ENCODE measurements at places on chromosomes 1 and 21.

DNA sequence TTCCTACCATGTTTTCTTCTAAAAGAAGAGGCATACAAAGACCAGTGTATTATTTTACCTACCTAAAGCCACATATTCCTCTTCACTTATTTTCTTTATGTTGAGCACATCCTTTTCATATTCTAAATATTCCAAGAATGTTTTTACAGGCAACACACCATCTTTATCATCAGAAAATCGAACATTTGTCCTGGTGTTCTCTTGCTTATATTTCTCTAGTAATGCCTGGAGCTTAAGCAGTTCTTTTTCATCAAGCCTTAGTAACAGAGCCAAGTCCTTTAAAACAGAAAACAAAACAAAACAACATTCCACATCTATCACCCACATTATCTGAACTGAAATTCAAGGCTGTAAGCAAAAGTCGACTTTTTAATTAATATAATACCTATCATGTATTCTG is 88.7 kb downstream of the IARS2 start:
- DNase-seq, result no peak

DNA sequence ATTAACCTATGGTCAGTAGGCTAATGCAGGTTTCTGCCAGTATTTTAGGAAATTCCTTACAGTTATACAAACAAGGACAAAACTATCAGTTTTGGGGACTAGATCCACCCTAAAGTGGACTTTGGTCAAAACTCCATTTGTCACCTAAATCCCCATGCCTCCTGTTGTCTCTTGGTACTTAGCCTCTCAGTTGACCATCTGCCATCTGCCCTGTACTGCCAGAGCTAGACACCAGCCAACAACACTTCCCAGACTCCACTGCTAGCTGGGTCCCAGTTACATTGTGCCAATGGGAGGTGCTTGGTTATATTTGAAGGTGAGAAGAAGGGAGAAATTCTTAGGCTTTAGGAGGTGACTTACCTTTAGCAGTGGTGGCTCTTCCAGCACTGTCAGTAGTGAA is 17.0 kb upstream of the BSDC1 start:
- no peak for DNase-seq

DNA sequence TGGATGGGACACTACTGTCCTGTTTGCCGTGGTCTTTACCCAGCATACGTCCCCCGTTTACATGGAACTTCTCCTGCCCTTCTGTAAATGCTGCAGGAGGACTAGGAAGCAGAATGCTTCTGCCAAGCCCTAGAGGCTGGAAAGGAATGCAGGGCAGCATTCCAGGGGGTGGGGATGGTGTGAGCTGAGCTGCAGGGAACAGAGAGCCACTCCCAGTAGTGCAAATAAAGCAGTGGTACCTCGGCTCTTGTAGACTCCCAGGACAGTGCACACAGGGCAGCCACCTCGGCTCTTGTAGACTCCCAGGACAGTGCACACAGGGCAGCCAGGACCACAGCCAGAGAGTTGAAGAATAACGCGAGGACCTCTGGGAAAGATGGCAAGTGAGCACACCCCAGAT is 35.4 kb downstream of the PTPRU start:
- DNase-seq, result no peak

DNA sequence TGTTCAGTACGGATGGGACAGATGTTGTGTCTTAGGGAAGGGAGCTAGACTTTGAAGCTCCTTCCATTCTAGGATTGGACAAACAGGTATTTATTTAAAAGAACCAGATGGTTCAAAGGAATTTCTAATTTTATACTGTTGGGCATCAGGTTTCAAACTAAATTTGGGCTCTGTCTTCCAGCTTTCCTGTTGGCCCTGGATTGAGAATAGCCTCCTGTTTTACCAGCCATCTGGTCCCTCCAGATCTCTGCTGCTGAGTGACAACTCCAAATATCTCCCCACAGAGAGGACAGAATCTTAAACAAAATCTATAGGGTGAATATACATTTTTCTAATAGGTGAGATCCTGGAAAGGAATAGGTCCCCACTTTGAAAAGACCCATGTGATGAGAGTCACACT is 52.5 kb upstream of the CNIH3 start:
- DNase-seq, result no peak

- no peak for DNase-seq
Observed at GRCh38 chr1:8133657-8134430, 107.7 kb upstream of the ERRFI1 start.

DNA sequence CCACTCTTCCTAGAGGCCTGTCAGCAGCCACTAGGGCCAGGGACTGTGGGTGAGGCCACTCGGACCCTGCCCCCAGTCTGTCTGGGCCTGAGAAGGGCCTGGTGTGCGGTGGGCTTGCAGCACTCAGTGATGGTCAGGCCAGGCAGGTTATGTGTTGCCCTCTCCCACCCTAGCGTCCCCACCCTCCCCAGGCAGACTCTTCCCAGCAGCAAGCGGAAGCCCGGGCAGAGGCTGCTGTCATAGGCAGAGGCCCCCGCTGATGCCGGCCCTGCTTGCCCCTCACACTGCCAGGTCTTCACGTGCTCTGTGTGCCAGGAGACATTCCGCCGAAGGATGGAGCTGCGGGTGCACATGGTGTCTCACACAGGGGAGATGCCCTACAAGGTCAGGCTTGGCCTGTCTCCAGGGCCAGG is 6.6 kb downstream of the ZBTB48 start:
- no peak for DNase-seq

GRCh38 chr1:59409549-59409948 is 112.7 kb downstream of the FGGY start:
- no peak for DNase-seq

DNA sequence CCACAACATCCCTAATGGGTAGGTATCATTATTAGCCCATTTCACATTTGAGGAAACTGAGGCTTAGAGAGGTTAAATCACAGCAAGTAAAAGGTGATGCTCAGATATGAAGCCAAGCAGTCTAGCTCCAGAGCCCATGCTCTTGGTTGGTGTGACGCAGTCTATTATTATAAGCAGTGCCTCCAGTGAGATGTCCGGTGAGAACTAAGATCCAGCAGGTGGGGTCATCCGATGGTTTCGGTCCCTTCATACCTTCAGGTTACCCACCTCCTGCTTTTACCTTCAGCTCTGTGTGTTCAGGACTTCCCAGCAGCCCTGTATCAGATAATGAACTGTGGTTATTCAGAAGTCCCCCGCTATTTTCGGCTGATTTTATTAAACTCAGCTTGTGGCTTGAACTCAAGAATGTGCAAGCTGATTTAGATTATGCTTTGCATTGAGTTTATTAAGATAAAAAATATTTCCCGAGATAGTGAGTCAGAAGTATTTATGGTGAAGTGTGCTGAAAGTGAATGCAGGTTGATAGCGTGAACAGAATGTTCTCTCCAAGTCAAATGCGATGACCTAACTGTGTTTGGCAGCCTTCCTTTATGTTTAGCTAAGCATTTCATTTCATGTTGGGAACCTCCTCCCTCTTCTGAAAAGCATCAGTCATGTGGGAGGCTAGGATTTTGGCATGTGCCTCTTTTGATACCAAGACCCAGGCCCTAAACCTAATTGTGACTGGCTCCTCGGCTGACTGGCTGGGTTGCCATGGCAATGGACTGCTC is 160.9 kb upstream of the UBE2U start:
- DNase-seq, result no peak

DNA sequence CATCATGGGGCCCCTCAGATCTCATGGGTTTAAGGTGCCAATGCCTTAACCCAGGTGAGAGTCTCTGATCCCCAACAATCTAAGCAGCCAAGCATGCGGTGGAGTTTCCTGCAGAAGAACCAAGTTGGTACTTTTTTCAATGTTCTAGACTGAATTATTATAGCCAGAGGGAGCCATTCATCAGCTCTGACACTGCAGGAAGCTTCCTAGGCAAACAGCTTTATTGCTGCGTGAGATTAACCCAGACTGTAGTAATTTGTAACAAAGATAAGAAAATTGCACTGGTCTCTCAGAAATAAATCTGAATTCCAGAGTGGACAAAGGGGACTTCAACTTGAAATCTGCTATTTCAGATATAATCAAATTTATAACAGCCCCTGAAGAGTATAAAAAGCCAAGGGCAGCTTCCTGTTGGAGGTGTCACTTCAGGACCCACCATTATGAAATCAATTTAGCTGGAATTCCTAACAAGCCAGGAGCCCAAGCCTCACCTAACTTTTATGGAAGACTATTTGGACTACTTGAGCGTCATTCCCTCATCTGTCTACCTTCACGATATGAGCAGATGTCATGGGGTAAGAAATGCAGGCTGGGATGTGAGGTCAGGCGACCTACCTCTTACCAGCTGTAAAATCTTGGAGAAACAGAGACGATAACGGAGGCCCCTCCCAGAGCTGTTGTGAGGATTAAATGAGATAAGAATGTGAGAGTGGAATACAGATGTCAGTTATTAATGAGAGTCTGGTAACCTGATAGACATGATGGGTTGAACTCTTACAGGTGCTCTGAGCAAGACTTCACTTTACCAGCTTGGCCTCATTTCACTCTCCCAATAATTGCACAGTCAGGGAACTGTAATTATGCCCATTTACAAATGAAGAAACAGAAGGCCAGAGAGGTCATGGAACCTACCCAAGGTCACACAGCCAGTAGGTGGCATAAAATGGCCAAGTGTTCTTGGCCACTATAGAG is 135.1 kb downstream of the RRAGC start:
- DNase-seq, result no peak

DNA sequence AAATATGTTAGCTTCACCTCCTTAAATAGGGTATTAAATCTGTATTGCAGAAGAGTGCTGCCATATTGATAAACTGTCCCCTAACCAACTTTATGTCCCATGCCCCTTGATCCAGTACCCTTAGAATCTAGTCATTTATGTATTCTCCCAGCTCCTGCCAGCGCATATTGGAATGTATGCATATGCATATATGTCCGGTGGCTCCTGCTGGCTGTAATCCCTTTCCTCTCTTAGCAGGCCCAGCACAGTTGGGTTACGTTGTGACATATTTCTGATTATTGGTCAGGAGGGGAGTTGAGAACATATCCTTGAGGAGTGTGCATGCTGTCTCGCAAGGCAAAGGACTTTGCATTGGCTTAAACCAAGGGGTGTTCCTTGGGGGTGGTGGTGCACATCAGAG is 29.2 kb upstream of the CREG1 start:
- no peak for DNase-seq

DNA sequence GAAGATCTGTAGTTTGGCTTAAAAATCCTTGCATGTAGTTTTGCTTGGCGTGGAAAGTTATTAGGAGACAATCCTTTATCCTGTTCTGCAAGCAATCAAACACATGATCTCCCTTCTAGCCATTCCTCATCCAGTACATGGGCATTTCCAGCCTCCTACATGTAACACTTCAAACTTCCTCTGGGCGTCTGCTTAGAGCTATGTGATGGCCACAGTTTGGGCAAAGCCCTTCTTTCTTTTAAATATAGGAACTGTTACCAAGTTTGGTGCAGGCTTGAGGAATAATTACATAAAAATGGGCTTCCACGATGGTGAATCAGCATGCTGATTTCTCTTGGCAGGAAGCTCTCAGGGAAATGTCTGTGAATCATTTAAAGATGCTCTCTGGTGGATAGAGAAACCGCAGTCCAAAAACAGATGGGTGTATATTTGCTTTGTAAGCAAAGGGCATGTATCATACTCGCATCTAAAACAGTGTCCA is 176.9 kb upstream of the FMN2 start:
- no peak for DNase-seq

GRCh38 chr1:204756811-204757210 is 71.3 kb upstream of the LRRN2 start:
- DNase-seq, result no peak

GRCh38 chr1:183285746-183286145 is 99.7 kb downstream of the LAMC2 start:
- no peak for DNase-seq

DNA sequence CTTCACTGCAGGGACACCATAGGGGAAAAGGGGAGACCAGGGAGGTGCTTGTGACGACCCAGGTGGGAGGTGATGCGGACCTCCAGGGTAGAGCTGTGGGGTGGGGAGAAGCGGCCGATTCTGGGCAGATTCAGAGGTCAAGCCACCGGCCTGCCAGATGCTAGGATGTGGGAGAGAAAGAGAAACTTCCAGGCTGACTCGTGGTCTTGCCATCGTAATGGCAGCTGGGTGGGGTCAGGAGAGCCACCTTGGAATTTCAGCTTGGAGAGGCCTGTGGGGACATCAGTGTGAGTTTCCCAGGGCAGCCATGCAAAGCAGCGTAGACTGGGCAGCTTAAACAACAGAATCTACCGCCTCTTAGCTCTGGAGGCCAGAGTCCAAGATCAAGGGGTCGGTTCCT is 258.0 kb upstream of the VAMP3 start:
- DNase-seq, result no peak

DNA sequence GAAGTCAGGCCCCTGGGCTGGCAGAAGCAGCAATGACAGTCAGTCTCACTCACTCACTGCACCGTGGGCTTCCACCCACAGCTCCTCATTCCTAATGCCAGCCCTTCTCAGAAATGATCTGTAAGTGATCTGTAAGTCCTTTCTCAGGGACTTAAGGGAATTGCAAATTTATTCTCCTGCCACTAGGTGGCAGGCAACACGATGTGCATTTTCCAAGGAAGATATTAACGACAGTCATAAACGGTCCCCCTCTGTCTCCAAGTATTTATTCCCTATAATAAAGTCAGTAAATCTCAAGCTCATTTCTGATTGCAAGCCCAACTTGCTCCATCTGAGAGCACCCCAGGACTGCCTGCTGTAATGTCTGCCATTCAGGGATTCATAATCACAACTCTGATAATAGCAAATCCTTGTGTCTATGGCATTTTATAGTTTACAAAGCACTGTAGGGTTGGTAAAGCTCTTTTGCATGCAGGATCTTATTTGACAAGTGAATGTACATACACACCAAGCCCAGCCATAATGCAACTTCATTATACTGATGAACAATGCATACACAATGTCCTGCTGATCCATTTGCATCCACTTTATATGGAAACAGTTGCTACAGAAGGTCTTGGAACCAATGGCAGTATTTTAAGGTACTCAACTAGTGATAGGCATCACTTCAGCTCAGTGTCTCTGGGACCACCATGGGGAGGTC is 380.5 kb upstream of the CAMK1G start:
- no peak for DNase-seq

GRCh38 chr21:17989780-17990179 is 170.6 kb upstream of the C21orf91 start:
- DNase-seq, result no peak

DNA sequence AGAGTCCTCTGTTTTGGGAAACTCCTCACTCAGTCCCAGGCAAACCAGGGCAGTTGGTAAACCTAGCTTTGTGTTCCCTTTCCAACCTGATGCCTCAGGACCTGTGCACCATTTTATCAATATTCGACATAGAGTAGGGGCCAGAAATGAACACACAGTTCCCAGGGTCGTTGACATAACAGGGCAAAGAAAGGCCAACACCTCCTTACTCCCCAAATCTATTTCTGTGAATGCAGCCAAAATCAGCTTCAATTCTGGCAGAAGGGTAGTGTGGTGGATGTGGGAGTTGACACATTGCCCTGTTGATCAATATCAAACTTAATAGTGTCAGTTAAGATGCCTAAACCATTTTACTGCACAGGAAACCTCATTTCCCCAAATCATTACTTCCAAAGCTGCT is 104.6 kb upstream of the SPATA6 start:
- DNase-seq, result no peak
